Tracheal epithelial cell (primary cell): ENCODE measurements at places on chromosomes 3 and 15. TPM values are rescaled to one million over a fixed set of nuclear protein-coding genes. Genes with fewer than 3 reads are reported as not detected.

The SLC22A13 gene
- 0.24 and 0.64 TPM in 2 replicates for total RNA-seq

The CTDSPL gene
- total RNA-seq: 61.4 and 162 TPM in 2 replicates

The PPP1R14D gene
- total RNA-seq: not detected in 2 replicates

The HHATL gene
- not detected in 2 replicates for total RNA-seq

The C3orf62 gene
- 0.96 and 2.1 TPM in 2 replicates for total RNA-seq

The LRRC15 gene
- total RNA-seq: not detected in 2 replicates

The WWTR1 gene
- total RNA-seq: 9.2 and 36.9 TPM in 2 replicates

The TMEM40 gene
- total RNA-seq: 18.8 and 21.4 TPM in 2 replicates

The KIF7 gene
- total RNA-seq: 1.2 and 1.7 TPM in 2 replicates

The RARB gene
- 0.85 and 0.96 TPM in 2 replicates for total RNA-seq

The SPSB4 gene
- under 0.01 TPM in 1 of 2 replicates, not detected in the other for total RNA-seq

The FES gene
- 3.2 and 7.0 TPM in 2 replicates for total RNA-seq

The ZBED2 gene
- 8.3 and 11.8 TPM in 2 replicates for total RNA-seq

The CDHR4 gene
- not detected in 2 replicates for total RNA-seq

The CHRD gene
- 0.48 TPM in 1 of 2 replicates, not detected in the other for total RNA-seq

The ZNF106 gene
- 37.6 and 37.9 TPM in 2 replicates for total RNA-seq

The BCL2A1 gene
- 24.8 TPM in 1 of 2 replicates, not detected in the other for total RNA-seq

The FHIT gene
- total RNA-seq: 2.7 and 3.4 TPM in 2 replicates

The NAA80 gene
- 3.1 and 3.4 TPM in 2 replicates for total RNA-seq

The INSYN1 gene
- total RNA-seq: not detected in 2 replicates

The USP50 gene
- total RNA-seq: not detected in 2 replicates

The FAIM gene
- 6.0 and 6.5 TPM in 2 replicates for total RNA-seq

The COLQ gene
- total RNA-seq: under 0.01 TPM in 2 replicates

The HCN4 gene
- total RNA-seq: under 0.01 TPM in 1 of 2 replicates, not detected in the other

The HEG1 gene
- 3.8 and 12.3 TPM in 2 replicates for total RNA-seq

The GOLGA6B gene
- not detected in 2 replicates for total RNA-seq

The COL6A6 gene
- not detected in 2 replicates for total RNA-seq

The FBN1 gene
- 0.85 and 68.0 TPM in 2 replicates for total RNA-seq

The TIGIT gene
- total RNA-seq: under 0.01 TPM in 1 of 2 replicates, not detected in the other

The NEK10 gene
- total RNA-seq: 0.72 and 2.6 TPM in 2 replicates

The VGLL3 gene
- 1.7 and 35.2 TPM in 2 replicates for total RNA-seq

The CCR1 gene
- not detected in 2 replicates for total RNA-seq

The SKOR1 gene
- not detected in 2 replicates for total RNA-seq

The OPA1 gene
- total RNA-seq: 64.3 and 87.4 TPM in 2 replicates

The SRP14 gene
- 101 and 108 TPM in 2 replicates for total RNA-seq

The CCDC191 gene
- 0.96 and 1.7 TPM in 2 replicates for total RNA-seq

The GOLGA6L24 gene
- total RNA-seq: not detected in 2 replicates

The SLC7A14 gene
- total RNA-seq: under 0.01 TPM in 2 replicates

The CPLX3 gene
- not detected in 2 replicates for total RNA-seq

The FGF12 gene
- total RNA-seq: 0.24 TPM in 1 of 2 replicates, not detected in the other
